ENCODE measurements at places on chromosomes 7 and 10.
A peak's percentile ranks its signal among the peaks of the same experiment; 100 is the strongest.

DNA sequence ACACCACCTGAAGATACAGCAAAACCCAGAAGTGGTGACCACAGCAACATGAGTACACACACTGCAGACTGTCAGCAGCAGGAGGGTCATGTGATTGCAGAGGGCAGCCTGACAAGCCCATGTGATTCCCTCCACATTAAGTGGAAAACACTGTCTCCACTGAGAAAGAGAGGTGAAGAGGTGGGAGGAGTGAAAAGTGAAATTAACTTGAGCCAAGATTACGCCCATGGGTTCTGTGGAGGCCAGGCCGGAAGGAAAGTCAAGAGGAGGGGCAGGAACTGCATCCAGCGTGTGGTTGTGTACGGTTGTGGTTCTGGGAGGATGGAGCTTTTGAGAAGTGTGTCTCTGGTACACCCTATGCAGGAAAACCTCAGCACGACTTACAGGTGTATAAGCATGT lies 138.5 kb downstream of the PLXNA4 start:
- no peak for DNase-seq

GRCh38 chr7:129778770-129779601 lies 167.5 kb downstream of the NRF1 start:
- no peak for DNase-seq

DNA sequence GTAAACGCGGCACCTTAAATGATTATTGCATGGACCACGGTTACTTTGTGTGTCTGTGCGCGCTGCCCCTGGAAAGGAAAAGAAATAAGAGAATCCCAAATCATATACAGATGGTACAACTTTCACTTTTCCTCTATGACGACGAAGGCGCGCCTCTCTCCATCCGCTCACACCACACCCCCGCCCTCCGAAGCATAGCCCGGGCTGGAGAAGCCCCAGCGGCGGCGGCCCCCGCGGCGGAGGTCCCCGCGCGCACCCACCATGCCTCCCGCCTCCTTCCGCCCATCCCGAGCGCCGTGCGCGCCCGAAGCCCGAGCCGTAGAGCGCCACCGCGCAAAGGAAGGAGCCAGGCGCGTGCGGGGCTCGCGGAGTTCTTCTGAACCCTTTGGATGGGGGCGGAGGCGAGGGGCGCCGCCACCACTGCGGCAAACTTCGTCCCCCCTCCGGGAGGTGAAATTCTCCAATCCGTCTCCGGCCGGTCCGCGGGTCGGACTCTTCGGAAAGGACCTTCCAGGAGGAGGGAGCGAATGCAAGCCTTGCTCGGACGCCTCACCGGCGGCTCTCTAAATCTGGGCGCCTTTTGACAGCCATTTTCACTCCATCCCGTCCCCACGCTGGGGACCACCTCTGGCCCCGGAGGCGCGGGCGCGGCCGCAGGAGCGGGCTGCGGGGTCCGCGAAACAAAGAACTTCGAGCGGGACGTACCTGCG lies 588 bp downstream of the GLI3 start:
- DNase-seq: no peak

- DNase-seq: no peak
Measured at GRCh38 chr7:29265208-29265923, 70.8 kb downstream of the CHN2 start.

- peak; percentile 43 for DNase-seq
Measured at GRCh38 chr10:86693721-86694369, 25.5 kb downstream of the LDB3 start.

- DNase-seq: peak; percentile 37
Measured at GRCh38 chr10:68156373-68157185, 47.3 kb downstream of the MYPN start.

- no peak for DNase-seq
Measured at GRCh38 chr10:108598831-108599230, 1324.5 kb downstream of the XPNPEP1 start.

- DNase-seq: no peak
Measured at GRCh38 chr7:28853150-28853549, 105.0 kb downstream of the TRIL start.

GRCh38 chr7:36985316-36985715 lies 261.0 kb upstream of the AOAH start:
- no peak for DNase-seq

- no peak for DNase-seq
Measured at GRCh38 chr10:129531195-129531968, 64.3 kb downstream of the MGMT start.

DNA sequence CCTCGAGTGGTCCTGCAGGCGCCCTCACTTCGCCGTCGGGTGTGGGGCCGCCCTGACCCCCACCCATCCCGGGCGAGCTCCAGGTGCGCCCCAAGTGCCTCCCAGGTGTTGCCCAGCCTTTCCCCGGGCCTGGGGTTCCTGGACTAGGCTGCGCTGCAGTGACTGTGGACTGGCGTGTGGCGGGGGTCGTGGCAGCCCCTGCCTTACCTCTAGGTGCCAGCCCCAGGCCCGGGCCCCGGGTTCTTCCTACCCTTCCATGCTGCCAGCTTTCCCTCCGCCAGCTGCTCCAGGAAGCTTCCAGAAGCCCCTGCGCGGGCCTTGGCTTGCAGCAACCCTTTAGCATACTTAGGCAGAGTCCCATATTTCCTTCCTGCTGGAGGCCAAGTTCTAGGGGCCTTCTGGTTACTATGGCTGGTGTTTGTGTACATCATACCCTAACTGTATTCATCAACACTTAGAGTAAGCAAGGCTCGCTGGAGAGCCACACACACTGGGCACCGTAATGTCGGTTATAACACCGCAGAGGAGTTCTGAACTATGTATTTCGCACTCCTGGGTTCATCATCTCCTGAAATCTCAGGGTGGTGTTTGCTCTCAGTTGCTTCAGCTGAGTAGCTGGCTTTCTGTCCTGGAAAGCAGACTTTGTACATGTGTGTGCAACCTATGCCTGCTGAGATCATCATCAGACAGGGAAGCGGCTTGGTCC lies 471 bp downstream of the MGMT start:
- no peak for DNase-seq

- no peak for DNase-seq
Measured at GRCh38 chr7:158646766-158647474, 57.7 kb downstream of the NCAPG2 start.

GRCh38 chr10:7300384-7300971 lies 110.4 kb downstream of the SFMBT2 start:
- DNase-seq: no peak

- no peak for DNase-seq
Measured at GRCh38 chr7:16774294-16774693, 20.7 kb downstream of the TSPAN13 start.

- no peak for DNase-seq
Measured at GRCh38 chr7:120951826-120952225, 1.2 kb downstream of the ING3 start.

- no peak for DNase-seq
Measured at GRCh38 chr7:18927134-18927533, 190.3 kb downstream of the TWIST1 start.

DNA sequence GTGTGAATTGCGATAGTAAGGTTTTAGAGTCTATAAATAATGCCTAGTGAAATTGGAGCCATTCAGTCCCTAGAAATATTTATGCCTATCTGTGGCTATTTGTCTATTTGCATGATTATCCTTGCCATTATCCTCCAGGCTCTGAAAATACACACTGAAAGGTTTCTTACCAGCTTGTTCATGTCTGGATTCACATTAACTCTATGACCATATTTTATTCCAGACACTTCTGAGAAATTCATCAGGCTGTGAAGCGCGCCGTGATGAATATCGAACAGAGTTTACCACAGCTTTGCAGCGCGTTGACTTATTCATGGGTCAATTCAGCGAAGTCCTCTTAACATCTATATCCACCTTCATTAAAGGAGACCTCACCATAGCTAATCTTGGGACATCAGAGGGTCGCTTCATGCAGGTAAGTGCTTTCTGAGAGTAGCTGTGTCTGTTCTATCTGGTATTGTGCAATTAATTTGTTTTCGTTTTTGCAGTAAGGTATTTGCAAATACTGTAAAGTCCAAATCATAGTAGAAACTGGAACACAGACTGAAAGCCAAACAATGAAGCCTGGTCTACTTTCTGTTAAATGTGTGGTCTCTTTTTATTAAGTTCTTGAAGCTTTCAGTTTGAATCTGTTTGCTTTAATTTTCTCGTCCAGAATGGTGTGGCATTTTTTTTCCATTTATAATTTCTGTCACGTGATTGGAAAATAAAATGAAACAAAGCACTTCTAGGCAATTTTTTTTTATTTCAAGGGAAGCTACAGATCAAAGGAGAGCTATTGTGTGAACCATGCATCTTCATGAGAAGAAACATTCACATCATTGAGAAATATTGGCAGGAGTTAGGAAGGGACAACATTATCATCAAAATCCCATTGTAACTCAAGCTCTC lies 59.7 kb downstream of the MET start:
- no peak for DNase-seq

- no peak for DNase-seq
Measured at GRCh38 chr10:25072786-25073185, 56.4 kb downstream of the THNSL1 start.

GRCh38 chr7:28688651-28689050 lies 269.5 kb downstream of the TRIL start:
- DNase-seq: no peak

DNA sequence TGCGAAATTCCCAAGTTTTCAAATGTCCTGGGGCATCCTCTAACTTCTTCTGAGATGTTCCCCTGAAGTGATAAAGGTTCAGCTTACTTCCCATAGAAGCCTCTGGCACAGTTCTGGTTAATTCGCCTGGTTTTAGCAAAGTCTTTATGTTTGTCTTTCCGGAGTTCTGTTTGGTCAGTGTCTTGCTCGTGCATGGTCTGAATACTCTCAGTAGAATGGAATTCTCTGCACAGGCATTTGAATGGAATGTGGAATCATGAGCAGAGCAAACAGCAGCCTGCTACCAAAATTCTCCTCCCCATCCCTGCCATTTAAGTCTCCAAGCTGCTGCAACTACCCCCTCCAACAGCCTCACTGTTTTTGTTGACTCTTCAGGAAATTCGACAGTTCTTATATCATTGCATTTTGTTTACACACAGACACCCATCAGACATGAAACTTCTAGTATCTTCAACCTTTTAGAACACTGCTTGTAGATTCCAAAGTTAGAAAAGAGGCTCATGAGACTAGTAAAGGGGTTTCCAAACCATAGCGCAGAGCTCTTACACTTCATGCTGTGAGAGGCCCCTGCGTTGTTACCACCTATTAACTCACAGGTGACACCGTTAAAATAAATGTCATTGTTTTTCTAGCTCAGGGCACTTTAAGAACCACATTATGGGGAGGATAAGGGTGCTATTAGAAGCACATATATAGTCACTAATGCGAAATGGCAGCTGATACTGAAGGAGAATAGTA lies 129.7 kb downstream of the PLCE1 start:
- DNase-seq: no peak

DNA sequence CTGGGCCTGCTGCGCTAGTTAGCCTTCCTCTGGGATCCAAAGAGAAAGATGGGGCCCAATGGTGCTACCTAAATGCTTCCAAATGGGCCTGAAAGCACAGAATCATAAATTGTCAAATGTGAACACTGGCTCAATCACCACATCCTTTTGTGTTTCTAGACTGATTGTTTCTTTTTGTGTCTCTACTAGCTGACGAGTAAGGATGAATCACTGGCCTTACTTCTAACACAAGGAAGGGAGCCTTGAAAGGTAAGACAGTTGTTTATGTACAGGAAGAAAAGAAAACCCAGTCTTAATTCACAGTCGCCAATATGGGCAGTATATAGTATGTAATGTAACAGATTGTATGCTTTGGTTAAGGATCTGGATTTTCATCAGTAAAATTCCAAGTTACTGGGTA lies 89.5 kb downstream of the ZNF92 start:
- DNase-seq: no peak

GRCh38 chr7:141003172-141004065 lies 11.3 kb downstream of the MRPS33 start:
- no peak for DNase-seq

- no peak for DNase-seq
Measured at GRCh38 chr7:109154748-109155147, 585.1 kb downstream of the DNAJB9 start.

Data from nucleus accumbens (tissue), 56 donors.